D341Med (cell line): ENCODE measurements at places on chromosomes 2 and 18.

- no peak for DNase-seq
Observed at GRCh38 chr2:14127765-14128164, 504.8 kb upstream of the LRATD1 start.

DNA sequence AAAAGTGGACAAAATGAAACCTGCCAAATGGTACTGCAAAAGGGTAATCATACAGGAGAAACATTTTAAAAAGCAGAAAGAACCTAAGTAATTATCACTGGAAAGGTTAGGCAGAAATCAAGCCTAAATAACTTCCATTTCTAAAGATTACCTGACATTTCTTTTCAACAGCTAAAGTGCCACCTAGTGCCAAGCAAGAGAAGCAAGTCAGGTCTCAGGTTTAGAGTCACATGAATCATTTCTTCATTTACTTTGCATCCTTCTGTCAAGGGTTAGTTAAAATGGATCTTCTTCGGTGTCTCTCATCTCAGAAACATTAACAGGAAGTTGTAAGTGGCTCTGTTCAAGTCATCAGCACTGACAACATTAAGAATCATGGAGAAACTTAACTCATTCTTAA, 90.3 kb downstream of the AKAIN1 start:
- peak; percentile 37 for DNase-seq

DNA sequence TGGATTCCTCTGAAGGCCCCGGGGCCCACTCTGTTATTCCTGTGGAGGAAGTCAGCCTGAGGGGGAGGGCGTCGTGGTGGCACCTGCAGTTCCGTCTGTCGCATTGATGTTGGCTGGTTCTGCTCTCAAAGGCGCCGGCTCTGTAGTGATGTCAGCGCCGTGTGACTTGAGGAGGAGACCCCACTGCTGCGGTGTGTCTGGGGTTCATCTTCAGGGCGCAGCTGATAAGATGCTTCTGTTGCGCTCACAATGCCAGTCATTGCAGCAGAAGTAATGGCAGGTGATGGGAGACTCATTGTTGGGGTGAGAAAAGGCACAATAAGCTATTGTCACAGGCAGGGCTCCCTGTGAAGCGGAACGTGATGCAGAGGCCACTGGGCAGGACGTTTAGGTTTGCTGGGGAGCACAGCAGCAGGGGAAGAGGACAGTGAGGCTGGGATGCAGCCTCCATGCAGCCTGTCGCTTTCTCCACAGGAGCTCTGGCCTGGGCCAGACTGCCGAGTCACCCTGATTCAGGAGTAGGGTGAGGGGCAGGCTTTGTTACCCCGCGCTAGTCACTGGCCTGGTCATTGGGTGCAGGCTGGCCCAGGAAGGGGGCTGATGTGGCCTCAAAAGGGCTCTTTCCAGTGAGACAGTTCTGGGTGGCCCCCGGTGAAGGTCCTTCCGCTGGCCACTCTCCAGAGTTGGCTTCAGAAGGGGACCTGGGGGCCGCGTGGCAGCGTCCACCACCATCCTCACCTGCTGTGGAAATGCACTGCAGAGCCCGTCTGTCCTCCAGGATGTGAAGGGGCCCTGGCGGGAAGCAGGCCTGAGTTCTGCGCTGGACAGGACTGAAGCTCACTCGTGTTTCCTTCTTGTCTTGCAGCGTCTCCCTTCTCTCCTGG, 42.9 kb downstream of the SH3BP4 start:
- DNase-seq, result no peak

- DNase-seq, result no peak
Observed at GRCh38 chr18:13305301-13305700, 86.7 kb downstream of the LDLRAD4 start.

DNA sequence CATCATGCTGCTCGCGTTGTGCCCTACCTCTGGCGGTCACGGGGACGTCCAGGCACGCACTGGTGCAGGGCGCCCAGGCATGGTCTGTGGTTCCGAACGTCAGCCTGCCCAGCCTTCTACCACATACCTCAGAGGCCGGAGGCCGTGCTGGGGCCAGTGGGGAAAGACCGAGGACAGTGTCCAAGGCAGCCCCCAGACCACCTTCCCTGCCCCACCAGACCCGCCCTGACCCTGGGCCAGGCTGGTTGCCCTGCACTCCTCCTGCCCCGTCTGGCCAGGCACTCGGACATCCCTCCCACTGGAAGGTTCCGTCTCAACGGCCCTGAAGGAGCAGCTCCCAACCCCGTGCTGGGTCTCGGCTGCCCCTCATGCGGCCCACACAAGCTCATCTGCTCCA, 32.8 kb downstream of the SLC66A2 start:
- peak; percentile 43 for DNase-seq

DNA sequence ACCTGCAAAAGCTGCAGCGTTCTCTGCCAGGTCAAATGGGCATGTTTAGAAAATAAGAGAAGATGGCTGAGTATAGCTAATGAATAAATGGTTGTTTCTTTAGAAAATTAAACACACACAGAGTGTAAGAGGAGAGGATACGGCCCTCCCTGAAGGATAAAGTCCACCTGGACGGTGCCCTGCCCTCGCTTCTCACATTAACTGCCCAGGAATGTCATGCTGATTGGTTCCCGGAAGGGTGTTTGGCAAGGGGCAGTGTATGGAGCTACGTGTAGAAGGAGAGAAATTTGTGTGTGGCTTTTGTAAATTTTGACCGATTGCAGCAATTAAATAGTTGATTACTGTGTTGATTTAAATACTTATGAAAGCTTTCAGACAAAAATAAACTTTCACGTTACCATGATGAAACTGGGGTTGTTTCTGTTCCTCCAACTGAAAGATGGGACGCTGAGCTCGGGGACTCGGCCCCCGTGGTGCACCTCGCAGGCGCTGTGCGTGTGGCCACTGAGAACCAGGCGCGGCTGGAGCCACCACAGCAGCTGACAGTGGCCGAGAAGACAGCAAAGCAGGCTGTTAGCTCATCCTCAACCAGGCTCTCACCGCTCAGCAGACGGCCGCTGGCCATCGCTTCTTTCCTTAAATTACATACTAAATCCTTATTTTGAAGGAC, 22.7 kb downstream of the MPPE1 start:
- no peak for DNase-seq

DNA sequence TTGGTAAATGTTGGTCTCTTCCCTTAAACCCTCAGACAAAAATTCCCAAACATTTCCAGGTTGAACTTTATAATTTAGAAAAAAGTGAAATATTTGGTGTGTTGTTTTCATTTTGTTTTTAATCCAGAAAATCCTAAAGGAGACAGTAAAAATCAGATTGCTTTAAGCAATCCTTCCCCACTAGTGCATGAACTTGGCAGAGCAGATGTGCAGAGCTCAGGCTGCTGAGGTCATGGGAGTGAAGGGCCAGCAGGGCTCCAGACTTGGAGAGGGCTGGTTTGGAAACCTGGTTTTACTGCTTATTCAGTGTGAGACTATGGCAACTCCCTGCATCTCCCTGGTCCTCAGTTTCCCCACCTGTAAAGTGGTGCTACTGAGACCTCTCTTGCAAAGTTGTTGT, 66.7 kb upstream of the TEX51 start:
- no peak for DNase-seq

- no peak for DNase-seq
Observed at GRCh38 chr2:85806358-85807118, 52.7 kb downstream of the ATOH8 start.

DNA sequence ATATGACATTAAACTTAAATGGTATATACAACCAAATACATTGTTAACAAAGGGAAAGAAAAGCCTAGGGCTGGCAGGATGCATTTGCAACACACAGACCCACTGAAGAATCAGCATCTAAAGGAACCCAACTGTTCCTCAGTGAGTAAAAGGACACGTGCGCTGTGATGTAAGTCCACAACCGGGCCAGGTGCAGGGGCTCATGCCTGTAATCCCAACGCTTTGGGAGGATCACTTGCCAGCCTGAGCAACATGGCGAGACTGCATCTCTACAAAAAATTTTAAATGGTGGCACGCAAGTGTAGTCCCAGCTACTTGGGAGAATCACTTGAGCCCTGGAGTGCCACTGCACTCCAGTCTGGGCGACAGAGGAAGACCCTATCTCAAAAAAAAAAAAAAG, 3.9 kb downstream of the DTNB start:
- DNase-seq, result no peak

DNA sequence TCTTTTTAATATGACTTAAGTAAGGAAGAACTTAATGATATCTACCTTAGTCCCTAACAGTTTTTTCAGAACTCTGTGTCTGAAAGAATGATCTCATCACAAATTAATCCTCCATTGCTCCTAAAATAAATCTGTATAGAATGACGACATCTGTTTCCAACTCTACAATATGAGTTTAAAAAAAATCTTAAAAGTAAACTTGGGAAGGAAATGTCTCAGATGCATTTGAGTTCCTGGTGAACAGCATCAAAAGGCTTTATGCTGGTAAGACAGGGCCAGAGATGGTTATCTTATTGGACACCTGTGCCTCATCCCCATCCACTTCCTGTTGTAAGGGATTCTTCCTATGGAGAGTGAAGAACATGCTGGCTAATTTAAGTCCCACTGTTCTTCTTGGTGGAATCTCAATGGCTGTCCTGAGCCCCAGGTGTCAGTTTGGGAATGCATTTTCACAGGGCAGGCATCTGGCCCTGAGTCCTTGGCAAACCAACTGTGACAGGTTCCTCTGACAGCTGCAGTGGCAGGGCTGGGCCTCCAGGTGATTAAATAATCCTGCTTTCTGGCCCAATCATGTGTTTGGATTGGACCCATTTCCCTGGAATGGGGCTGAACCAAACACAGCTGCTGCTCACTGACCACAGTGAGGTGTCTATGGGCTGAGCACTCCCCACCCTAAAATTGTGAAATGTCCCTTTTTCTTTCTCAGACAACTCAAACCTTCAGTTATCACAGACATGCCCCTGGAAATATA, 12.9 kb upstream of the NCKAP5 start:
- DNase-seq, result no peak

- no peak for DNase-seq
Observed at GRCh38 chr2:160246356-160246755, 46.3 kb upstream of the ITGB6 start.

DNA sequence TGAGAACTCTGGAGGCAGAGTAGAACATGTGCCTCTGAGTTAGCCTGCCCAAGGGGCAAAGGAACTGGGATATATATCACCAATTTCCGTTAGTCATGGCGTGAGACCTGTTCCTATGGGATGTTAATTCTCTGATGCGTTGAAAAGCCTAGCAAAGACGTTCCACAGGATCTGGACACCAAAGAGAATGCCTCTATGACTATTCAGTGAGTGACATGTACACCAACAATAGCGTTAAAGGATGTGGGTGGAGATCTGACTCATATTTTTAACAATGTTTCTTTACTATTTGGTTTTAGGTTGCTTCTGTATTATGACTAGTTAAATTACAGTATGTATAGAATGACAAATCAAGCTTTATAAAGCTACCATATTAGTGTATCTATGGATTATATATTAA, 320.9 kb upstream of the MC4R start:
- DNase-seq, result no peak

DNA sequence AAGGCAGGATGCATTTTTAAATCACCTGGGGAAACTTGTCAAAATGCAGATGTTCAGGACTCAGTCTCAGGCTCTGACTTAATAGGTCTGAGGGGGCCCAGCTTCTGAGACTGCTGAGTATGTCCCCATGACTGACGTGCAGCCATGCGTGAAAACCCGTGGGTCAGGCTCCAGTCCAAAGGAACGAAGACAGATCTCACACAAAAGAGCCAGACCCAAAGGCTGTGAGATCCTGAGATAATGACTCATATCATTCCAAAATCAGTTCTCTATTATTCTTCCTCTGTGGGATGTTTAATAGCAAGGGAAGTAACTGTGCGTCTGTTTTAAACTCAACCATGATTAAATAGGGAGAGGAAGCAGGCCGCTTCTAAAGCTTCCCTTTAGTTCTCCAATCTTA, 107.4 kb upstream of the ACAA2 start:
- DNase-seq, result no peak

DNA sequence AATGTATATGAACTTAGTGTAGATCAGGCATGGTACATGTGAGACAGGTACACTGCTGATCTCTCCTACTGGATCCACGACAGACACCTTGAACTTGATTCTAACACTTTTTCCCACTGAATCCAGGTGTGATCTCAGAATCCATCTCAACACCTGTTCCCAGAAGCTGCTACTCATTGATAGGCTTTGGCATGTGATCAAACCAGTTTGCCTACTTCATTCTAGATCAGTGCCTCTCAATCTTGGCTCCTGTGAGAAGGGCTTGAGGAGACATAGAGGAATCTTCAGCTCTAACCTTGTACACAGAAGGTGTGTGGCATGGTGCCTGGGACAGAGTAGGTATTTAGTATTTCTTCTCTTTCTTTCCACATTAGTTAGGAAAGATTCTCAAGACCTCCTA, 212.3 kb upstream of the ATP5MC3 start:
- DNase-seq, result no peak

- DNase-seq, result no peak
Observed at GRCh38 chr2:113894156-113894743, 4.4 kb downstream of the ACTR3 start.

GRCh38 chr2:166167449-166167848, 39.6 kb upstream of the SCN1A start:
- no peak for DNase-seq

GRCh38 chr2:163711258-163711657, 24.6 kb downstream of the FIGN start:
- no peak for DNase-seq

DNA sequence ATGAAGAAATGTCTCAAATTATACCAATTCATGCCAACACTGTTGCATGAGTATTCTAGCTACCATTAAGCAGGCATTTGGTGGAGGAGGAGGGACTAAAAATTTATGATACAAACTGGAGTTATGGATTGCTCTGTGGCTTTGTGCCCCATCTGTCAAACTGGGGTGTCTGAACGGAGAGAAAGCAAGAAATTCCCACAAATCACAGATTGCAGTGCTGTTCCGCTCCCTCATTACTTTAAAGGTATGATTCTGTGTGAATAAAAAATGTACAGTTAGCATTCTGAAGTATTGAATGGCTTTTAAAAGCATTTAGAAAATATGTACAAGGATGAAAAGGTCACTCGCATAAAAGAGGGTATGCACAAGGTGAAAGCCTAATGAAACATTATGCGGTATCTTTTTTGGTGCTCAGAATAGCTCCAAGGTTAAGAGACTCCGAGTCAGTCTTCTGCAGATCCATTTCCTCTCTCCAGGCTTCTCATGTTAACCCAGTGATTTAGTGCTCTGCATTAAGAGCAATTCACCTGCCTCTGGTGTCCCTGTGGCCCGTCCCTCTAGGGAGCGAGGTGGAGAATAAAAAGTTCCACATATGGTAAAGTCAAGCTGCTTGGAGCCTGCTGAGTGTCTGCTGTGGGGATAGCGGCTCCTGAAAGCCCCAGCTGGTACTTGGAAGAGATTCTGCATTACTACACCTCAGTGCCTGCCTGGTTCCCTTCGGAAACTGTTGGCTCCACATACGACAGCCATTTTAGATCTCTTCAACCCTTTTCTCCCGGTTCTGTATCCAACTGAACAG, 184.2 kb downstream of the ZNF521 start:
- no peak for DNase-seq

DNA sequence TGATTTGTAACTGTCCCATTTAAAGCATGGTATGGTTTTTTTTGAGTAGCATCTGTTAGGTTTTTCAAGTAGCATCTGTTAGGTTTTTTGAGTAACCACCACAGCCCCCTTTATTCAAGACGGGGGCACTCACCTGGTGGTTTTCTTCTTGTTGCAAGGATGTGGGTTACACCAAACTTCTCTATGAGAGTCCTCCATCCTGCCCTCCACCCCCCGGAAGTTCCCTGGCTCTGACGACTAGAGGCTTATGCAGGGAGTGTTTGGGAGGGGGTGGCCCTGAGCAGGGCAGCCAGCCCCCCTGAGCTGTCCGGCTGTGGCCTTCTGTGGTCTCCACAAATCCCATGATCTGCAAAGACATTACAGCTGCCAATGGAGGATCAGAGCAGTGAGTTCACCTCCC, 39.3 kb downstream of the MTCL1 start:
- DNase-seq, result no peak

GRCh38 chr2:39469807-39470206, 32.7 kb upstream of the MAP4K3 start:
- no peak for DNase-seq
